ENCODE measurements at places on chromosomes 4 and X. TPM values are rescaled to one million over a fixed set of nuclear protein-coding genes. Genes with fewer than 3 reads are reported as not detected.
A peak's percentile ranks its signal among the peaks of the same experiment; 100 is the strongest.

BEX5 gene
- total RNA-seq, result not detected

NHS gene
- total RNA-seq, result 6.0 TPM

TIGD4 gene
- total RNA-seq, result 0.65 TPM

DNA sequence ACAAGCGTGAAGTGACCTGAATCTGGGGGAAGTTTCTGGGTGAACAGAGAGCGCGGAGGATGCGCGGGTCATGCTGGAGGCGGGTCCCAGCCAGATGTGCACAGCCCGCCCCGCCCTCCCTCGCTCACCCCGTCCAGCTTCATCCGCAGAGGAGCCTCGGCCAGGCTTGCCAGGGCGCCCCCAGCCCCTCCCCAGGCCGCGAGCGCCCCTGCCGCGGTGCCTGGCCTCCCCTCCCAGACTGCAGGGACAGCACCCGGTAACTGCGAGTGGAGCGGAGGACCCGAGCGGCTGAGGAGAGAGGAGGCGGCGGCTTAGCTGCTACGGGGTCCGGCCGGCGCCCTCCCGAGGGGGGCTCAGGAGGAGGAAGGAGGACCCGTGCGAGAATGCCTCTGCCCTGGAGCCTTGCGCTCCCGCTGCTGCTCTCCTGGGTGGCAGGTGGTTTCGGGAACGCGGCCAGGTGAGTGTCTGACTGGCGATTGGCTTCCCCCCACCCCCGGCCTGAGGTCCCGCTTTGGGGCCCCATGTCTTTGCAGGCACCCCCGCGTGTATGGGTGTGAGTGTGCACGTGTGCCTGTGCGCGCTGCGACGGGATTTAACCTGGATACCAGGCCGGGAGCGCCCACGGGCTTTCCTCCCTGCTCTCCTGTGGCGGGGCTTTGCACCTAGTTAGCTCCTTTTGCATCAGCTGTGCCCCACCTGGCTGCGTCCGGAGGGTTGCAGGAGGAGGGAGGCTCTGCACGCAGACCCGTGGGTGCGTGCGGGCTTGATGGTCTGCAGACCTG is at the start of gene EGFL6:
TSS of gene EGFL6 (plus strand) at position 123 of the 782 bp plus-strand sequence. CDS start at position 384, 261 bp downstream.
- H3K36me3 ChIP-seq, result no peaks in the 10 kb centered on the region
- H3K4me1 ChIP-seq, result peaks cover 4% of the 10 kb centered on the region
- DNase-seq, result peak; percentile 38
- no peak within 1 kb of the TSS for H3K27ac ChIP-seq
- H3K4me3 ChIP-seq, result peak within 1 kb of the TSS; percentile 59
- H3K27me3 ChIP-seq, result peaks cover 72% of the 10 kb centered on the region

DNA sequence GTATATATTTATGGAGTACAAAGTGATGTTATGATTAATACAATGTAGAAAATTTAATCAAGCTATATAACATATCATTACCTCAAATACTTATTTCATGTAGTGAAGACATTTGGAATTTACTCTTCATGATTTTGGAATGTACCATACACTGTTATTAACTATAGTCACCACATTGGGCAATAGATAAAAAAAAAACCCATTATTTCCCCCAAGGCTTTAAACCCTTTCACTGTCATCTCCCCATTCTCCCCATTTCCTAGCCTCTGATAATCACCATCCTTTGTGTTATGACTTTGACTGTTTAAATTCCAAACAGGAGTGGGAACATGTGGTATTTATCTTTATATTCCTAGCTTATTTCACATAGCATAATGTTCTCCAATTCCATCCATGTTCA is 2189.1 kb upstream of the AGA start:
- H3K36me3 ChIP-seq, result no peaks in the 10 kb centered on the region
- H3K4me3 ChIP-seq, result no peak overlapping the region
- no peak for DNase-seq
- H3K27ac ChIP-seq, result no peak overlapping the region
- H3K27me3 ChIP-seq, result no peaks in the 10 kb centered on the region

Data from mesothelial cell of epicardium (in vitro differentiated cells).